Skeletal muscle cell (primary cell): ENCODE measurements at places on chromosomes 1 and 21.
A peak's percentile ranks its signal among the peaks of the same experiment; 100 is the strongest.

DNA sequence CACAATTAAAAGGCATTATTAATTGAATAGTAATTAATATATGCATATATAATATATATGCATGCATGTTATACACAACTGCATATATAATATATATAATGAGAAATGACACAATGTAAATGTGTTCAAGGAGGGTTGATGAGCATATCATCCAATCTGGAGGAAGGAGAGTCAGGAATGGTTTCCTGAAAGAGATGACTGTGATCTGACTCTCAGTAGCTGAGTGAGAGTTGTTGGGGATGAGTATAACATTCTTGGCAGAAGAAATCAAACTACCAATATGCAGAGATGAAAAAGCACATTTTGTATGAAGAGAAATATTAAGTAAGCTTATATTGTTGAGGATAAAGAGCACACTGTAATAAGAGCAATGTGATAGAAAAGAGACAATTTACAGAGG, 37.3 kb downstream of the F13B start:
- no peak for DNase-seq

DNA sequence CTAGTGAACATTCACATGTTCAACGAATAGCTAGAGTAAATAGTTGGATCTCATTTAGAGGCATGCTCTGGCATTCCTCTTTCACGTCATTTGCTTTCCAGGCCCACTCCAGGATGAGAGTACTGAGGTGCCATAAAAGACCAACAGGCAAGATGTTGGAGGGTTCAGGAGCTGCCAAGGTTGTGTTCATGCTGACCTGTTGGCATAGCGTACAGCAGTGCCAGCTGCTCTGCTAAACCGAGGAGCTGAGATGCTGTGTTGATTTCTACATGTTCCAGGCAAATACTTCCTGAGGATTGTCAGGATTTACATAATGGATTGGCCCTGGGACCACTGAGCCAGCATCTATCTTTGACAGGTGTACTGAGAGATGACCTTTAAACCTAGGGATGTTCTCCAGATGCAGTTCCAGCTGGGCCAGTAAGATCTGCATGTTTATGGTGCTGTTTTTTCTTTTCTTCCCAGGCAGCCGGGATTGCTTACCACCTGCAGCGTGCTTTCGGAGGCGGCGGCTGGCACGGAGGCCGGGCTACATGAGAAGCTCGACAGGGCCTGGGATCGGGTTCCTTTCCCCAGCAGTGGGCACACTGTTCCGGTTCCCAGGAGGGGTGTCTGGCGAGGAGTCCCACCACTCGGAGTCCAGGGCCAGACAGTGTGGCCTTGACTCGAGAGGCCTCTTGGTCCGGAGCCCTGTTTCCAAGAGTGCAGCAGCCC, 66.9 kb downstream of the DISC1 start:
- no peak for DNase-seq

DNA sequence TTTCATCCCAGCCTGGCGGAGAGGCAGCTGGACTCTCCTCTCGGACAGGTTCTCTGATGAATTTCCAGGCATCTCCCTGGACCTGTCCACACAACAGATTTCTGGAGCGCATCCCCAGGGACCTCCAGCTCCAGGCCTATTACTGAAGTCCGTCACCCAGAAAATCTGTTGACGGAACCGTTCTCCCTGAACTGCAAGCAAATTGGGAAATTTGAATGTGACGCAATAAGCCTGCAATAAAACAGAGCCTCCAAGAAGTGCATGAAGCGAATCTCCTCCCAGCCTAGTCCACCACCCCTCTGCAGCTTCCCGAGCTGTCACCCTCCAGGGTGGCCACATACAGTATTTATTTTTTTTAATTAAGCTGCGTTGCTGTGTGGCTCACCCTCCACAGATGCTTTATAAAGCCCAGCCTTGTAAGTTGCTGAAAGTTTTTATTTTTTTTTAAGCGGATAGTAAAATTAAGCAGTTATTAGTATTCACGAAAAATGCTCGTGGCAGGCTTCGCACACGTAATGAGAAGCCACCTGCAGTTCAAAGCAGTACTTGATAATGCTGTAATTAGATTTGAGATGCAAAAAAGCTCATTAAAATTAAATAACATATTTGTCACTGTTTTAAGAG, 173.3 kb downstream of the CAMTA1 start:
- DNase-seq = no peak

DNA sequence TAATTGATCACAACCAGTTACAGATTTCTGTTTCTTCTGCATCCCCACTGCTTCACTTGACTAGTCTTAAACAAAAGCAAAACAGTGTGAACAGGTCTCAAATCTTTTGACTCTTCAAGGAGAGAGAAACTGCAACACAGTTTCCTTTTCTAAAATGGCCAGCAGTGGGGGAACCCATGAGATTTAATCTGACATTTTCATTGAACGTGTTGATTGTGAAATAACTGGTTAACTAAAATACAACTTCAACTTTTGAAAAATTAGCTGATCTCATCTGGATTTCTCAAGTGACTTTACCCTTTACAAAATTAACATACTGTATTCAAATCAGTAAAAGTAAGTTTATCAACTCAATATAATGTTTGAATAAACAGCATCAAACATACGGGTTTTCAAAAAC, 143.0 kb downstream of the HFM1 start:
- DNase-seq = no peak

DNA sequence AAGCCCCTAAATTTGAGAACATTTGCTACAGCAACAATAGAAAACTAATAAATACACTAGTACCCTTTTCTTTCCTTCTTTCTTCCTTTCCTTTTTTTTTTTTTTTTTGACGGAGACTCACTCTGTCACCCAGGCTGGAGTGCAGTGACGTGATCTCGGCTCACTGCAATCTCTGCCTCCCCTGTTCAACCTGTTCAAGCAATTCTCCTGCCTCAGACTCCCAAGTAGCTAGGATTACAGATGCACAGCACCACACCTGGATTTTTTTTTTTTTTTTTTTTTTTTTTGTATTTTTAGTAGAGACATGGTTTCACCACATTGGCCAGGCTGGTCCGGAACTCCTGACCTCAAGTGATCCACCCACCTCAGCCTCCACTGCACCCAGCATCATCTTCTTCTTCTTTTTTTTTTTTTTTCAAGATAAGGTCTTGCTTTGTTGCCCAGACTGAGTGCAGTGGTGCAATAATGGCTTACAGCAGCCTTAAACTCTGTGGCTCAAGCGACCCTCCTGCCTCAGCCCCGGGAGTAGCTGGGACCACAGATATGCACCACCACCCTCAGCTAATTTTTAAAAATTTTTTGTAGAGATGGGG, 19.6 kb upstream of the CBR3 start:
- no peak for DNase-seq

DNA sequence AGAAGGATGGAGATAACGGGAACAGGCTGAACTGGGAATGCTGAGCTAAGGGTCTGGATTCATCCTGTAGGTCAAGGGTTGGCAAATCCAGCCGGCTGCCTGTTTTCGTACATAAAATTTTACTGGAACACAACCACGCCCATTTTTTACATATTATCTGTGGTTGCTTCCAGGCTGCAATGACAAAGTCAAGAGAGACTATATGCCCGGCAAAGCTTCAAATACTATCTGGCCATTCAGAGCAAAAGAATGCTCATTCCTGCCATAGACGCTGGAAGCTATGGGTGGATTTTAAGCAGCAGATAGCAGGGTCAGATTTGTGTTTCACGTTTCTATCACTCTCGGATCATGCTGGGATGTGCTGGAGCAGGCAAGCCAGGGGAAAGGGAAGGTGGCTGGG, 137.9 kb upstream of the EDN2 start:
- DNase-seq = no peak

DNA sequence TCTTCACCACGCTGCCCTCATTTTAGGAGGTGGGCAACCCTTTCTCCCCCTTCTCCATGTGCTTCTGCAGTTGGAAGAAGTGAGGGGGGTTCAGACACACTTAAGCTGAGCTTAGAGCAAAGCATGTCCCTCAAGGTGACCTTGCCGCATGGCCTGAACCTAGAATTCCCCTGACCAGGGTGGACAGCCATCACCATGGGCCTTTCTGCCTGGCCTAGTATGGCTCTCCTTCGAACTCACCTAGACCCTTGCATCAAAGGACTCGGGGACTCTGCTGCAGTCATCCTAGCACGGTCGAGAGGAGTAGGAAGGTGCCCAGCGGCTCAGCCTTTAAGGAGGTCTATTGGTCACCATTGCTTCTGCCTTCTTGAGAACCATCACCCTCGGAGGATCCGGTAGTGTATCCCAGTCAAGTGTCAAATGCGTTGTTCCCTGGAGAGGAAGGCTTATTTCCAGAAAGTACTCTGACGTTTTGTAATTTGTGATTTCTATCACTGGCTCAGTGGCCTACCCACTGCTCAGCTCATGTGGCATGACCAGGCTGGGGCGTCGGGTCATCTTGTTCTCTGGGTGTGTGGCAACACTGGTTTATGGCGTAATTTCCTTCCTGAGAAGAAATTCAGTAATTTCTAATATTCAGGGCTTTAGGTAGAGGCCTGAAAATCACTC, at the start of gene KCNE1:
TSS of gene KCNE1 (minus strand) at position 424 of the 669 bp plus-strand sequence. CDS start 62,576 bp downstream, outside the sequence.
- peak; percentile 25 for DNase-seq

DNA sequence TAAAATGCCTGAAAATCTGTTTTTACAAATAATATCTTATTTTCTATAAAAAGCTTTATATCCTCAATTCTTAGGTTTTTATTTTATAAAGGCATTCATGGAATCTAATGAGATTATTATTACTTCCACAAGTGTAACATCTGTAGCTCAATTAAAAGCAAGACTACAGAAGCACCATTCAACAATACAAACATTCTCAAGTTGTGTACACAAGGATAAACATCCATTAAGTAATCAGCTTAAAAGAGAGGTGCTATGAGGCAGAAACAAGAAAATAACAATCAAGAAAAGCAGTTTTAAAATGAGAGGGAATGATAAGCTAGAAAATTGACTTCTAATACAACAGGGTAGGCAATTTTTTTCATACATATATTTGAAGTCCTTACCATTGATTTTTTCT, 326.1 kb downstream of the MRPL39 start:
- no peak for DNase-seq

GRCh38 chr1:114719424-114719787, 2.8 kb upstream of the NRAS start:
- DNase-seq = no peak

DNA sequence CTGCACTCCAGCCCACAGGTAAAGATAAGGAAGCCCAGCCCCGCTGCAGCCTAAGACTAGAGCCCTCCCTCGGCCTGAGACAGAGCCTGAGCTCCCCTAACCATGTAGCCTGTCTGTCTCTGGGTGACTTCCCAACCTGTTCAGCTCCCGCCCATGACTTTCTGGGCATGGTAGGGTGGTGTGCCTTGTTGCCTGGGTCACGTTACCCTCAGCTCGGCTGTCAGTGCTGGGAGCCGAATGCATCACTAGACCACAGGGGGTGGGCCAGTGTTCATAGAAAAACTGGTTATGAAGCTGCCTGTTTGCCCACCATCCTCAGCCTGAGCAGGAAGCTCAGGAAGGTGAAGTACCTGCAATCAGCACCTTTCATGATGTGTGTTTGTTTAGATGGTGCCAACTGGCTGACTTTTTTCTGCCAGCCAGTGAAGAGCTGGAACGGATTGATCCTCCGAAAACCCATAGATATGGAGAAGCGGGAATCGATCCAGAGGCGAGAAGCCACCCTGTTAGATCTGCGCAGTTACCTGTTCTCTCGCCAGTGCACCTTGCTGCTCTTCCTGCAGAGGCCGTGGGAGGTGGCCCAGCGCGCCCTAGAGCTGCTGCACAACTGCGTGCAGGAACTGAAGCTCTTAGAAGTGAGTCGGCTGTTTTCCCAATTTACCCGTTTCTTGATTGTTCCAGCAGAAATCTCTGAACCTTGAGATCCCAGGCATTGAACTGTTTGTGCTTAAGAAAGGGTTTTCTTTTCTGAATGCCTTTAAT, 43.9 kb upstream of the PWP2 start:
- DNase-seq = no peak

DNA sequence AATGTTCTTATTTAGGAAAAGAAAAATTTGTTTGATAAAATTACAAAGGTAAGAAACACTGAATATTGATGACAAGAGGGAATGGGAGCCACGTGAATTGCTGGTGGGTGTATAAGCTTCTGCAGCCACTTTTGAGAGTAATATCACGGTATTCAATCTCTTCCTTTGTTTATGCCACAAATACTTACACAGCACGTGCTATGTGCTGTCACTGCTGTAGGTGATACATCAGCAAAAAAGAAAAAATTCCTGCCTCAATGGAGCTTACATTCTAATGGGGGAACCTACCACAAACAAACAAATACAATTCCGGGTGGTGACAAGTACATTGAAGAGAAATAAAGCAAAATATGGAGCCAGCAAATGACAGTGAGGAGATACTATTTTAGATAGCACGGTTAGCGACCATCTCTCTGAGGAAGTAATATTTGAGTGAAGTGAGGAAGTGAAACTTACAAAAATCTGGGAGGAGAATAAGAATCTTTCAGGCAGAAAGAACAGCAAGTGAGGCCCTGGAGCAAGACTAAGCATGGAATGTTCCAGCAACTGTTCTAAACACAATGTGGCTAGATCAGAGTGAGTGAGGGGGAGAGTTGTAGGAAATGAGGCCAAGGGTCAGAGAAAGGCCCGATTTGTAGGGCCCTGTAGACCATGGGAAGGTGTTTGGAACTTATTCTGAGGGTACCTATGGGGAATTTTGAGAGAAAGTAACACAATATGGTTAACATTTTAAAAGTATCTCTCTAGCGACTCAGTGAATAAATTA, 2.6 kb upstream of the FCRLB start:
- no peak for DNase-seq

GRCh38 chr1:235843461-235843961, 23.2 kb downstream of the LYST start:
- DNase-seq = no peak

- peak; percentile 17 for DNase-seq
These were observed 664.4 kb downstream of the MATN1 start for GRCh38 chr1:30058970-30059369.
